Sigmoid colon (tissue), 7 donors: ENCODE measurements at places on chromosomes 1 and 21. TPM values are rescaled to one million over a fixed set of nuclear protein-coding genes. Genes with fewer than 3 reads are reported as not detected.

DNA sequence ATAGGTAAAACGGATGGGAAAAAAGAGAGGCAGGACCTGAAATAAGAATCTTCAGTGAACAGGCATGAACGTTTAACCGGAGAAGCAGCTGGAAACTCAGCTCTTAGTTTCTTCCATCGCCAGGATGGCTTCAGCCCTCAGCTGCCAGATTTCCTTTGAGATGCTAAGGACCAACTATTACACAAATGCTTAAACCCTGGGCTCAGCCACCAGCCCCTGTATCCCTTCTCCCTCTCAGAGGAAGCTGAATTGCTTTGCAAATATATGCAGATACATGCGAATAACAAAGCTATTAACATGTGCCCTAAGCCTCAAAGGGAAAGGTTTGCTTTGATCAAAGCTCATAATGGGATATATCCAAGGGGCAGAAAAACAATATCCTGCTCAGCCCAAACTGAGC lies 515.1 kb downstream of the OMA1 start:
- no peak for DNase-seq

DNA sequence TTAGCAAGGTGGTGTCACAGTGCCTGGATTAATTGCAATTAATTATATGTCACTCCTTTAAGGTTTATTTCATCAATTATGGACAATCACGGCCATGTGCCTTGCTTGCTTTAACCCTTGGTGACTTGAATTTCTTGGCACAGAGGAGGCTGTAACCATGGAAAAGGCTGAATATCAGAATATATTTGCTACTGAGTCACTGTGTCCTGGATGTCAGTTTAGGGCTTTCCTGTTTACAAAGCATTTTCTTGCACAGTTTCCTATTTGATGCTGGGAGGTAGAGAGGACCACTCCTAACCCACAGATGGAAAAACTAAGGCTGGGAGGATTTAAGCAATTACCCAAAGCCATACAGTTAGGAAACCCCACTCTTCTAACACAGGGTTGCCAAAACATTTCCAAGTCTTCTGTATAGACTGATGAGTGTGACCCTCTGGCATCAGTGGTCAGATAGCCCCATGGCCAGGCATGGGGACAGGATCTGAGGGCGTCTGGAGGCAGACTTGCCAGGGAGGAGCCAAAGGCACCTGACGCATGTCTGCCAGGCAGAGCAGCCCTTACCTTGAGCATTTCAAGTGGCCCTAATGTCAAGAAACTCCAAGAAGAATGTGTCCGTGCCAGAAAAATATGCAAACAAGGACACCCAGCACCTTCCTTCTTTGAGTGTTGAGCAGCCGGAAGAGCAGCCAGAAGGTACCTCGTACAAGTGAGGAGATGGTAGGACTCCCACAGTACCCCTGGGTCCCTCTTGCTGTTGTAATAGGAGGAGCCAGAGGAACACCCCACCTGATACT lies 34.4 kb downstream of the KCNN3 start:
- DNase-seq, result no peak

DNA sequence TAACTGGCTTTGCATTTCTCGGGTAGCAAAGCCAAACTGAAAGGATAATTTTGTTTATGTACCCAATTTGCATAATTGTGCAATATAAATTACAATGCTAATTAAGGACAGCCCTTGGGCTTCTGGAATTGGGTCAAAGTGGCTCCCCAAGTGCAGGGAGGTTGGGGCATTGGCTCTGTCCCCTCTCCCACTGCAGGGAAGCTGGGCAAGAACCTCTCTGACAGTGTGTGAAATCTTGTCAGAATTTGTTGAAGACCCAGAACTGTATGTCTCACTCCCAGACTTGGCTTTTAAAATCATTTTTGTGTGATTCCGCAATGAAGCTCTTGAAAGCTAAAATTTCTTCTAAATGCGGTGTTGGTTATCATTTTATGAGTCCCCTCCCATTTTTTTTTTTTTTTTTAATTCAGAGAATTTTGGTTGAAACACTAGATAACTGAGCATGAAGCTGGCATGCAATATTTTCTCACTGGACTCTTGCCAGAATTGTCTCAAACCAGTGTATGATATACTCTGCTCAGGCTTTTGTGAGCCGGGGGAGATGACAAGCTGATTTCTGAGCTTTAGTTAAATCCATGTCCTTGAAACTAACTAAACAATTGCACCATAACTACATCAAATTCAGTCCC lies 878.9 kb upstream of the CXADR start:
- DNase-seq, result no peak

DNA sequence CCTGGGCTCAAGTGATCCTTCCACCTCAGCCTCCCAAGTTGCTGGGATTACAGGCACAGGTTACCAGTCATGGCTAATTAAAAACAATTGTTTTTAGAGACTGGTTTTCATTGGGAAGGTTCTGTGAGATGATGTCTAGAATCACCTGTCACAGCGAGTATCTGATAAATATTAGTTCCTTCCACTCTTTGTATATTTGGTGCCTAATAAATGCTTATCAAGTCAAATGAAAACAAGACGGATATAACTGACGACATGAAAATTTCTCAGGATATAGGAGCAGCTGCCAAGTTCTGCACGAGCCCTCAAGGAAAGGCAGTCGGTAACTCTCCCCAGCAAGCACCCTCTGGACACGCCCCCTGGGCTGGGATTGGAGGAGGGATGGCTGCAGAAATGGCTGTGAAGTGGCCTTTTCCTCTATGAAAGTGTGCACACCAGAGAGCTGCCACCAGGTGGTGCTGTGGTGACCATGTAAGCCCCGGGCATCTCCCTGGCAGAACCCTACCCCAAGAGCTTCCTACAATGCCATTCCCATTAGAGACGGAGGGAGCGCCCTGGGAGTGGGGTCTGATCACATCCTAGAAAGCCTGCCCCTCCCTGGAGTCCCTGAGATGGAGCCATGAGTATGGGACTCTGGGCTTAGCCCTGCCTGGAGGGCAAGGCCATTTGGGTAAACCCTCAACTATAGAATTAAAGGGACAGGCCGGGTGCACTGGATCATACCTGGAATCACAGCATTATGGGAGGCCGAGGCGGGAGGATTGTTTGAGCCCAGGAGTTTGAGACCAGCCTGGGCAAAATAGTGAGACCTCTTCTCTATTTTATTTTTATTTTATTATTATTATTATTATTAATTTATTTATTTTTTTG lies 50.9 kb downstream of the HTR6 start:
- DNase-seq, result peak; percentile 94

- DNase-seq, result no peak
Observed at GRCh38 chr1:28156821-28157220, 19.7 kb downstream of the PTAFR start.

- DNase-seq, result peak; percentile 96
Observed at GRCh38 chr1:167797015-167797414, 75.2 kb downstream of the MPZL1 start.

DNA sequence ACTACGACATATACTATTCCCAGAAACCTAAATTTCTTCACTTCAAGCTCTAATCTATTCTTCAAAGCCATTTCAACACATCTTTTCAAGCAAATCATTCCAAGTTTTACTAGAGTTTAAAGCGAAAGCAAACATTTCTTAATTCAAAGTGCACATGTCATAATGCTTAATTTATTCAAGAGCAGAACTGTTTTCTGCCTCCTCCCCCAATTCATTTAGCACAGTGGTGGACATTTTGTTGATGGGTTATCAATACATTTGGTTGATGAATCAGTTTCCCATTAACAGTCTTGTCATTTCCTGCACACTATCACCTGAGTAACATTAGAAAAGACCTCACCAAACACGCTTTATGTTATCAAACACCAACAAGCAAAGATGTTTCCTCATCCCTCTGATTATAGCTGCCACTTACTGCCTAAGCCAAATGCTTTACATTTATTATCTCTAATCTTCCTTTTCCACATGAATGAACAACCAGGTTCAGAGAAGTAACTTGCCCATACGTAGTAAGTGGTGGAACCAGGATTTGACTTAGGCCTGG lies 2.0 kb downstream of the SRSF4 start:
- DNase-seq, result no peak

GRCh38 chr1:31811605-31812004 lies 4.2 kb downstream of the SPOCD1 start:
- DNase-seq, result no peak

DNA sequence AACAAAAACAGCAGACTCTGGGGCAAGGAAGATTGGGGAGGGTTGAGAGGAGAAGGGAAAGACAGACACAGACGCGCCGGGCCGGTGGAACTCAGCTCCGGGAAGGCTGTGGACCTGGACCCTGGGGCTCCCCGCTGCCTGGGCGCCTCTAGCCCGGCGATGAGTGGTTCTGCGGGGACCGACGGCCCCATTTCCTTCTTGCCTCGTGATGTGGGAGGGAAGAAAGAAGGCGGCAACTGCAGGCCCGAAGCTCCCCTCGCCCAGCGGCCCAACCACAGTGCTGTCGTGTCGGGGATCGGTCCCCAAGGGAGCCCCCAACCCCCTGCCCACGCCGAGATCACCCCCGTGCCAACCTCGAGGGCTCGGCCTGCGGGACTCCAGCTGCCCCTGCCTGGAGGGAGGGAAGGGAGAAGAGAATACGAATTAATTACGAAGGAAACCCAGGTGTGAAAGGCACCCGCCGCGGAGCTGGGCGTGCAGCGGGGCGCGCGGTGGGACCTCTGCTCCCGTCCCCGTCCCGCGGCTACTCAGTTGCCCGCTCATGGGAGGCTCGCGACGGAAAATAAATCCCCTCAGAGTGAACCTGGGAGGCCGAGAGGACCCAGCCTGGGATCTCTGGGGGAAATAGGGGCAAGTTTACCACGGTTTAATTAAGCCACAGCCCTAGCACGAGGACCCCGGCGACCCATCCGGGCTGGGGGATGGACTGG lies 7.4 kb downstream of the FOXD3 start:
- no peak for DNase-seq

- DNase-seq, result no peak
Observed at GRCh38 chr1:174447866-174448530, at the start of gene GPR52. Gene GPR52, plus strand, starts transcription at chr1:174447964. Its CDS starts 148 bp downstream, at chr1:174448112.

GRCh38 chr1:26950602-26951001 lies 9.7 kb downstream of the KDF1 start:
- DNase-seq, result no peak

The OLFML2B gene
- 3.5 TPM for polyA plus RNA-seq

The PCSK9 gene
- 41.9 TPM for polyA plus RNA-seq

The LRRC71 gene
- polyA plus RNA-seq, result not detected

The PGBD5 gene
- 1.6 TPM for polyA plus RNA-seq

The SERPINC1 gene
- polyA plus RNA-seq, result not detected

The MLLT11 gene
- 0.69 TPM for polyA plus RNA-seq
